ENCODE measurements at places on chromosomes 2 and 18. TPM values are rescaled to one million over a fixed set of nuclear protein-coding genes. Genes with fewer than 3 reads are reported as not detected.
A peak's percentile ranks its signal among the peaks of the same experiment; 100 is the strongest.

GRCh38 chr2:145931781-145932395 lies 1412.0 kb upstream of the ZEB2 start:
- DNase-seq = no peak
- H3K4me1 ChIP-seq = no peaks in the 10 kb centered on the region
- H3K36me3 ChIP-seq = no peaks in the 10 kb centered on the region

EVX2 gene
- not detected for total RNA-seq

CNGA3 gene
- total RNA-seq = not detected

GRCh38 chr2:232418056-232418455 lies 11.4 kb downstream of the ALPG start:
- H3K4me3 ChIP-seq = no peak overlapping the region
- peaks cover 30% of the 10 kb centered on the region for H3K4me1 ChIP-seq
- H3K36me3 ChIP-seq = no peaks in the 10 kb centered on the region
- no peak for DNase-seq
- peaks cover 95% of the 10 kb centered on the region for H3K27me3 ChIP-seq
- no peak overlapping the region for H3K27ac ChIP-seq

- no peaks in the 10 kb centered on the region for H3K27me3 ChIP-seq
- H3K27ac ChIP-seq = peak overlapping the region; percentile 69
- H3K4me3 ChIP-seq = no peak overlapping the region
- H3K36me3 ChIP-seq = no peaks in the 10 kb centered on the region
- peaks cover 28% of the 10 kb centered on the region for H3K4me1 ChIP-seq
Observed at GRCh38 chr2:147172493-147173188, 672.2 kb upstream of the ACVR2A start.

FEV gene
- not detected for total RNA-seq

DNA sequence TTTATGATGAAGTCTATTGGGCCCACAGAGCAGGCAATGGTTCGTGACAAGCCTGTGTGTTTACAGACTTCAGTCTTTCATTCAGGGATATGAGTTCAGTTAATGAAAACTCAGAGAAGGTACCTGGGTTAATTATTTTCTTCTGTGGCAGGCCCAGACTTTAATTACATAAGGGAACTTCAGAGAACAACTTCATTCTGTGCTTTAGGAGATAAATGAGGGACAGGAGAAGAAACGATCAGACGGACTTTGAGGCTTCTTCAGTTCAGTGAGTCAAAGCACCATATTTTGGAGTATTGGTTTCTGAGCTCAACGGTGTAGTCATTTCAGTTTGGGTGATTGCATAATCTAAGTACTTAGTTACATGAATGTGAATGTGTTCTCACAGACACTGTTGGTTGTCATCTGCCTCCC lies 203.0 kb upstream of the KCNJ3 start:
- DNase-seq = no peak
- H3K27me3 ChIP-seq = no peaks in the 10 kb centered on the region
- no peak overlapping the region for H3K27ac ChIP-seq
- no peaks in the 10 kb centered on the region for H3K36me3 ChIP-seq
- H3K4me1 ChIP-seq = no peaks in the 10 kb centered on the region
- H3K4me3 ChIP-seq = no peak overlapping the region

DNA sequence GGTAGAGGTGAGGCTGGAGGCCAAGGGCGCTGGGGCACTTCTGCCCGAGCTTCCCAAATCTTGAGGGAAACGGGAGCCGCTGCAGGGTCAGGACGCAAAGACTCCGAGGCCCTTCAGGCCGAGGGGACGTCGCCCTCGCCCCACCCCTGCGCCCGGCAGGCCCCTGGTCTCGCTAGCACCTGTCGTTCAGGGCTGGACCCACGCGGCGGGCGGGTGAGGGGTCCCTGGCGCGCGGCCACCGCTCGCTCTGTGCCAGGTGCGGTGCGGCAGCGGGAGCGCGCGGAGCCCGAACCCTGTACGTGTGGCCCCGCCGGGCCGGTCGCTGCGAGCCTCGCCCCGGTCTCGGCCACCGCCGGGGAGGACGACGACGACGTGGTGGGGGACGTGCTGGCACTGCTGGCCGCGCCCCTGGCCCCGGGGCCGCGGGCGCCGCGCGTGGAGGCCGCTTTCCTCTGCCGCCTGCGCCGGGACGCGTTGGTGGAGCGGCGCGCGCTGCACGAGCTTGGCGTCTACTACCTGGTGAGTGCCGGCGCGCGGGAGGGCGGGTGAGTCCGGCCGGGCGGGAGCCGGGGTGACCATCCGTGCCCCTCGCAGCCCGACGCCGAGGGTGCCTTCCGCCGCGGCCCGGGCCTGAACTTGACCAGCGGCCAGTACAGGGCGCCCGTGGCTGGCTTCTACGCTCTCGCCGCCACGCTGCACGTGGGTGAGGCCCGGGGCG lies 4.9 kb downstream of the ERFE start:
- DNase-seq = peak; percentile 67
- H3K4me1 ChIP-seq = peaks cover 15% of the 10 kb centered on the region
- peaks cover 15% of the 10 kb centered on the region for H3K36me3 ChIP-seq
- peaks cover 53% of the 10 kb centered on the region for H3K27me3 ChIP-seq
- no peak overlapping the region for H3K27ac ChIP-seq
- H3K4me3 ChIP-seq = peak overlapping the region; percentile 41

- no peak overlapping the region for H3K4me3 ChIP-seq
- peaks cover 3% of the 10 kb centered on the region for H3K4me1 ChIP-seq
- DNase-seq = no peak
Observed at GRCh38 chr2:149388120-149388816, 57.9 kb downstream of the LYPD6 start.

DNA sequence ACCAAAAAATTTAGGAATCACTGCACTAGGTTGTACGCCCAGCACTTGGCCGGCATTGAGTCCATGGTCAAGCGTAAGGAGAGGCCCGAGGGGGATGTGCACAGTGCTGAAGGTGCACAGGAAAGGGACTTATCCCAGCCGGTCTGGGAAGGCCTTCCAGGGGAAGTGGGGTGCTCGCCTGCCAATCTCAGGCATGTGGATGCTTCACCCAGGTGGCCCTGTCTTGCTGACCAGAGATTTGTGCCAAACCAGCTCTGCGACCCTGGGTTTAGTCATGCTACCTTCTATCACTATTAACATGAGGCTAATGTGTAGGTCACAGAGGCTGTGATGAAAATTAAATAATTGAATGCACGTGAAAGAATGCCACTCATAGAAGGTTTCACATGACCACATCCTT lies 1.7 kb upstream of the ITM2C start:
- H3K4me3 ChIP-seq = no peak overlapping the region
- no peak for DNase-seq
- H3K27me3 ChIP-seq = peaks cover 21% of the 10 kb centered on the region

- H3K36me3 ChIP-seq = no peaks in the 10 kb centered on the region
- no peak overlapping the region for H3K4me3 ChIP-seq
- H3K27me3 ChIP-seq = no peaks in the 10 kb centered on the region
- peaks cover 32% of the 10 kb centered on the region for H3K4me1 ChIP-seq
- H3K27ac ChIP-seq = no peak overlapping the region
Observed at GRCh38 chr2:232282508-232283055, 96.0 kb upstream of the ALPP start.

DNA sequence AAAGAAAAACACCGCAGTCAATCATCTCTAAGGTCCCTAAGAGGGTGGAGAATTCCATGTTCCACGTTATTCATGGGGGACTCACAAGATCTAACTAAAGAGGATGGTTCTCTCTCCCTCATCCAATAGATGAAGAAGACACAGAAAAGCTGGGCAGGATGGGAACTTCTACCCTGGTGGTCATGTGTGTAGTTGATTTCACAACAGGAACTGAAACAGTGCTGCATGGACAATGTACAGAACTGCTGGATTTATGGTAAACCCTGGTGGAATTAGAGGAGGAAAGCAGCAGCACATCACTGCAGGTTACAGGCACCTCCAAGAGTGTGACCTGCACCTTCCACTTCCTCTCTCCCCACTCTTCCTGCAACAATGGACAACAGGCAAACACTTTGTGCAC lies 31.4 kb downstream of the FECH start:
- no peak for DNase-seq
- H3K4me3 ChIP-seq = no peak overlapping the region

DNA sequence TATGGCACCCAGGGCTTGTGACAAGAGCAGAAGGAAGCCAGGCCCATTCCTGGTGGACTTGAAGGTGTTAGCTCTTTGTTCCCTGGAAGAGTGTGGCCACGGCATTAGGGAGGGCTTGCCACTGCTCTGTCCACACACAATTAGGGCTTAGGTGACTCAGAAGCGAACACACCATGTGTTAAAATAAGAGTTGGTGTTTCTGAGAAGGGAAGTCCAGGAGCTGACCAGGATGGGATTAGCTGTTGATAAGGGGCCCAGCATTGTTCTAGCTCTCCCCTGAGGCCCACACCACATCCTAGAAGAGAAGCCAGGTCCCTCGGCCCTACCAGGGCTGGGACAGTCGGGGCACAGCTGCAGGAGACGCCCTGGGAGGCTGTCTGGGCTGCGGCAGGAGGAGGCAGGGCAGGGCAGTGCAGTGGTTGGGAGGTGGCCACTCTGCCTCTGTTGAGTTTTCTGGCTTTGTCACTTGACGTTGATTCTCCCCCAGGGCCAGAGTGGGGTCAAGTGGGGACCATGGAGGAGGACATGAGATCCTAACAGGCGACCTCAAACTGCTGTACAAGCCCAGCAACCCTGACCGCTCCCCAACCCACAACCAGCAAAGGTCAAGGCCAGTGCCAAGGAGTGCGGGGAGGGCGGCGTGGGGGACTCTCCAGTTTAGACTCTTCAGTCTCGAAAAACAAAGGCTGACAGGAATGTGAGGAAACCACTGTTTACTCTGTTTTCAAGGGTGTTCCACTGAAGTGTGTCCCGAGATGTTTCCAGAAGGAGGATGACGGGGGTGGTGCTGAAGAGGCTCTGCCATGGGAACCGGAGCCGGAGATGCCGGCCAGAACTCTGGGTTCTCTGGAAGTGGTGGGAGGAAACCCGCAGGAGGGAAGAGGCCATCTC lies 16.8 kb downstream of the GNLY start:
- peaks cover 74% of the 10 kb centered on the region for H3K4me1 ChIP-seq
- H3K36me3 ChIP-seq = no peaks in the 10 kb centered on the region
- H3K4me3 ChIP-seq = peak overlapping the region; percentile 4
- DNase-seq = peak; percentile 89

- no peaks in the 10 kb centered on the region for H3K36me3 ChIP-seq
- H3K27ac ChIP-seq = no peak overlapping the region
- no peak for DNase-seq
- H3K4me1 ChIP-seq = no peaks in the 10 kb centered on the region
- H3K27me3 ChIP-seq = no peaks in the 10 kb centered on the region
Observed at GRCh38 chr2:199405241-199405640, 52.5 kb downstream of the SATB2 start.

ARHGAP25 gene
- total RNA-seq = 2.0 TPM

GPC1 gene
- 130 TPM for total RNA-seq

C1QL2 gene
- total RNA-seq = 0.76 TPM

DNA sequence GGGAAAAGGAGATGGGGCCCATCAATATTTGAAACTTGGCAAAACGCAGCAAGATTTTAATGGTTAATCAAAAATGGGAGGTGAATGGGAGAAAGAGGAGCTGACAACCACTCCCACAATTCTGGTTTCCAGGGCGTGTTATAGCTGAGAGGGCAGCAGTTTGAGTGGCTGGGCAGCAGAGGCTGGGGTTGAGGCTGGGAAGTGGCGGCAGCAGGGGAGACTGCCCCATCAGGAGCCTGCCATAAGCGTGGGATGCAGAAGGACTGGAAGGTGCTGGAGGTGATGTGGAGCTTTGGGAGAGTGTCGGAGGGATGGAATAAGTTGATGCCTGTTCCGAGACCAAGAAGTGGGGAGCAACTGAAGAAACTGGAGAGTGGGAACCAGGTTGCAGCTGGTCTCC lies 48.9 kb upstream of the SH3RF3 start:
- DNase-seq = no peak
- no peak overlapping the region for H3K27ac ChIP-seq
- H3K4me1 ChIP-seq = no peaks in the 10 kb centered on the region
- H3K36me3 ChIP-seq = no peaks in the 10 kb centered on the region
- peaks cover 4% of the 10 kb centered on the region for H3K27me3 ChIP-seq

GRCh38 chr2:149221898-149222297 lies 108.5 kb upstream of the LYPD6 start:
- DNase-seq = no peak
- no peak overlapping the region for H3K27ac ChIP-seq
- H3K27me3 ChIP-seq = no peaks in the 10 kb centered on the region
- no peaks in the 10 kb centered on the region for H3K36me3 ChIP-seq

DNA sequence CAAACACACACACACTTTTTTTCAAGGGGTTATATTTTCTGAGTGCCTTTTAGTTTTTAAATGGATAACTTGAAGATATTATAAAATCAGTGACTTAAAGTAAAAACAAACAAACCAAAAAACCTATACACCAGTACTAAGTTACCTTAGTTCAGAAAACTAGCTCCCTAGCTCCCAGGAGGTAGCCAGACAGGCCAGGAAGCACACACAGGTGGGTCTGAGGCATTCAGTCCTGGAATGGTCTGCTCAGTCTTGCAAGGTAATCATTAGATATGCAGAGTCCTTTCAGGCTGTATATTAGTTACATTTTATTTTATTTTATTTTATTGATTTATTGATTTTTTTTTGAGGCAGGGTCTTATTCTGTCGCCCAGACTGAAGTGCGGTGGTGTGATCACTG lies 10.7 kb upstream of the DYNC2LI1 start:
- no peak overlapping the region for H3K4me3 ChIP-seq
- DNase-seq = no peak
- no peak overlapping the region for H3K27ac ChIP-seq
- no peaks in the 10 kb centered on the region for H3K27me3 ChIP-seq
- peaks cover 11% of the 10 kb centered on the region for H3K36me3 ChIP-seq

DNA sequence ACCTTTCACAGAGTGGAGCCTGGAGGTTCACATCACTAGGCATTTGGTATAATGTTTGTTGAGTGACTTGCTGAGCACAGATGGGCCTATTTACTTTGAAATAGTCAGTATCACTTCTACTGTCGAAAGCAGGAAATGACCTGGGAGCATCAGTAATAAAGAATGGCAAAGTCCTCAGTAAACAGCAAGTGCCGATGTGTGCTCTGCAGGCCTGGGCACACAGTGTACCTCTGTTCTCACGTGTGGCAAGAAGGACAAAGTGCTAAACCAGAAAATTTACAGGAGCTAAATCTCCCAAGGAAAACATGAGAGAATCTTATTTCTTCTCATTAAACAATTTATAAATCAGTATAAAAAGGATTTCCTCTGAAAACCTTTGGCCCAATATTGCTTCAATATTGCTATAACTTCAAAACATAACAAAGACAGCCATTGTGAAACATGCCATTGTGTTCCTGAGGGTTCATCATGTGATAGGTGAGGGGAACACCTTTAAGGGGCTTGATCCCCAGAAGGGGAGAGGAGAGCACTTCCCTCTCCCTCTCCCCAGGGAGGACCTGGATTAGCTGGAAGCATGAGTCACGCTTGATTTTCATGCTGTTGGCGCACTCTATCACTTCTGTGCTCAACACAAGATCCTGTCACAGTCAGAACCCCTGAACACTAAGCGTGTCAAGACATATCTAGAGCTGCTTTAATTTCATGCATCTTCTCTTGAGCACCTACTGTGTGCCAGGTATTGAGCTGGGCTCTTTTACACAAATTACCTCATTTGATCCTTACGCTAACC lies 131.5 kb upstream of the SMAD2 start:
- H3K4me1 ChIP-seq = peaks cover 59% of the 10 kb centered on the region
- no peaks in the 10 kb centered on the region for H3K27me3 ChIP-seq
- no peaks in the 10 kb centered on the region for H3K36me3 ChIP-seq
- DNase-seq = peak; percentile 17
- no peak overlapping the region for H3K4me3 ChIP-seq

GRCh38 chr18:46411867-46412690 lies 244.9 kb downstream of the LOXHD1 start:
- no peaks in the 10 kb centered on the region for H3K36me3 ChIP-seq
- H3K27me3 ChIP-seq = no peaks in the 10 kb centered on the region
- peaks cover 35% of the 10 kb centered on the region for H3K4me1 ChIP-seq

- no peak overlapping the region for H3K4me3 ChIP-seq
- no peak overlapping the region for H3K27ac ChIP-seq
- no peaks in the 10 kb centered on the region for H3K27me3 ChIP-seq
- no peak for DNase-seq
- no peaks in the 10 kb centered on the region for H3K4me1 ChIP-seq
Observed at GRCh38 chr18:9223356-9223755, 86.8 kb downstream of the ANKRD12 start.

DHRS9 gene
- total RNA-seq = 3.9 TPM

SMC6 gene
- 34.0 TPM for total RNA-seq

Measured in suprapubic skin (tissue), 4 donors.